ENCODE measurements at places on chromosomes 3 and 15.

DNA sequence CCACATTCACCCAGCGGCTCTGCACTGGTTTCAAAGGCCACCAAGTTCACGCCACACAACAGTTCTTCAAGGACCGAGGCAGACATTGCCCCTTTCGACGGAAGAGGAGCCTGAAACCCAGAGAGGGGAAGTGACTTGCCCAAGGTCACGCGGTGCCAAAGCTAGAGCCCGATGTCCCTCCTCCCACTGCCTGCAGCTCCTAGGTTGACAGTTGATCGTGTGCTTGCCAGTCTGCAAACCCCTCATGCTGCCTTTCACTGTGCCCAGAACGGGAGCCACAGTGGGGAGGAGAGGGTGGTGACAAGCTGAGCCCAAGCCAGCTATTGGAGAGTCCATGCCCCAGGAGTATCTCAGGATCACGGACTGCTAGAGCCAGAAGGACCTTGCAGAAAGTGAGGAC, 230.9 kb downstream of the XXYLT1 start:
- no peak for DNase-seq

GRCh38 chr3:98901119-98901391, 440 bp downstream of the DCBLD2 start:
- peak; percentile 27 for DNase-seq

GRCh38 chr3:49662021-49662420, 12.1 kb upstream of the APEH start:
- no peak for DNase-seq

DNA sequence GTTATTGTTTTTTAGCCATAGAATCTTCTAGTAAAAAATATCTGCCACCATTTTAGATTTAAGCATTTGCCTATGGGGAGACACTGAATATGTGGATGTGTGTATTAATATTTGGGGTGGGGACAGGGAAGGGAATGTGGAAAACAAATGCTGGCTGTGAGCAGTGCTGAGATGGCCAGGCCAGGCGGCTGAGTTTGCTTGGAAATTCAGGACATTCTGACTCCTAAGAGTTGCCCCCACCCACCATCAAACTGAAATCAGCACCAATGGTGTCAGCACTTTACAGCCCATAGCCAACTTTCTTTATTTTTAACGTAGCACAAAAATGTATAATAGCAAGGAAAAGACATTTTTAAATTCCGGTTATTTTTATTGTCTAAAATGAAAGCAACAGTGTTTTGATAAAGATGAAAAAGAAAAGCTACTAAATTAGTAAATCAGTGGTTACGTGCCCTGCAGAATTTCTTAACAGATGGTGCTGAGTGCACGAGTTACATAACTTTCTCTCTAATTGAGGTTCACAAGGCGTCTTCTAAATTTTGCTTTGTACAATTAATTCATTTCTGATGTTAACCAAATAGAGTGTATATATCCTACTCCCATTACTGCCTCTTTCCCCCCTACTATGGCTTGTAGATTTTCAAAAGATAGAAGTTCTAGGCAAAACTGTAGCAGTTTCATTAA, 34.0 kb downstream of the B3GALNT1 start:
- DNase-seq = no peak

- DNase-seq = no peak
These were observed 18.1 kb downstream of the MB21D2 start for GRCh38 chr3:192899540-192899982.

- DNase-seq = no peak
These were observed 21.4 kb upstream of the MCF2L2 start for GRCh38 chr3:183449791-183450190.

GRCh38 chr3:197189623-197190022, 108.8 kb downstream of the DLG1 start:
- DNase-seq = no peak

DNA sequence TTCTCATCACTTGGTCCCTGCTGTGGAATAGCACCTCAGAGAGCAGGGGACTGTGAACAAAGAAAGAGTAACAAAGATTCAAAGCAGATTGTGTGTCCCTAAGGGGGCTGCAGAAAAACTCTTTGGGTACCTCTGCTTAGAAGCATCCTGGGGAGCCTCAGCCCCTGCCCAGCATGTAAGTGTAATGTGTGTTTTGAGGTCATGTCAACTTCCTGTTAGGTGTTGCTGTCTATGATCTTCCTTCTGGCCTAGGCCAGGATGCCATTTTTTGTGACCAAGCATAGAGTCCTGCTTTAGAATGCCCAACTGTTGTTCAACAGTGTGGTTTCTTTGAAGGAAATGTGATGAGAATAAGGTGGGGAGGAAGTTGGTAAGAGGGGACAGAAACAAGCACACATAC, 77.1 kb upstream of the BCL6 start:
- no peak for DNase-seq

GRCh38 chr3:59632760-59633573, 583.1 kb upstream of the CFAP20DC start:
- no peak for DNase-seq

DNA sequence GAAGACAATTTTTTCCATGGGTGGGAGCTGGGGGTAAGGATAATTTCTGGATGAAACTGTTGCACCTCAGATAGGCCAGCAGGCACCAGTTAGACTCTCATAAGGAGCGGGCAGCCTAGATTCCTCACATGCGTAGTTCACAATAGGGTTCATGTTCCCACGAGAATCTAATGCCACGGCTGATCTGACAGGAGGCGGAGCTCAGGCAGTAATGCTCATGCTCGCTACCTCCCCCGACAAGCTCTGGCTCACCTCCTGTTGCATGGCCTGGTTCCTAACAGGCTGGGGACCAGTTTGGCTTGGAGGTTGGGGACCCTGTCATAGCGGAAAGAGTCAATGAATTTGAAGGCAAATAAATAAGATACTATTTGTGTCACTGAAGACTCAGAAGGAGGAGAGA, 105.5 kb downstream of the PLD1 start:
- no peak for DNase-seq

- no peak for DNase-seq
These were observed 24.3 kb upstream of the CP start for GRCh38 chr3:149245738-149246451.

DNA sequence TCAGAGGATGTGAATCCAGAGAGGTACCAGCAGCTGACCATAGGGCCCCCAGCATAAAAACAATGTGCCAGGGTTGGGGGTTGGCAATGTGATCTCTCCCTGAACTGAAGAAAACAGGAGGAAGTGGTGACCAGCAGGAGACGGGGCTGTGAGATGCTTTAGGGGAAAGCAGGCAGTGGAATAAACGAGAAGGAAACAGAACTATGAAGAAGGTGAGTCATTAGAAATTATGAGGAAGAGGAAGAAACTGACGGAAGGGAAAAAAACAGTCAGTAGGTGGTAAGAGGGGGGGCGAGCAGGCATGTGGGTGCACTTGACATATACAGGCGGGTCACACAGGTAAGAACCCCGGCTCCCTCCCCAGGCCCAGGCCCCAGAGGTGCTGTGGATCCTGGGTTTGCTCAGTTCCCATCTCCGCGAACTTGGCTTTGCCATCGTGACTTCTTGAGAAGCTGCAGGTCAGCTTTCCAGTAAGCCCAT, 42.2 kb upstream of the B3GNT5 start:
- DNase-seq = no peak

DNA sequence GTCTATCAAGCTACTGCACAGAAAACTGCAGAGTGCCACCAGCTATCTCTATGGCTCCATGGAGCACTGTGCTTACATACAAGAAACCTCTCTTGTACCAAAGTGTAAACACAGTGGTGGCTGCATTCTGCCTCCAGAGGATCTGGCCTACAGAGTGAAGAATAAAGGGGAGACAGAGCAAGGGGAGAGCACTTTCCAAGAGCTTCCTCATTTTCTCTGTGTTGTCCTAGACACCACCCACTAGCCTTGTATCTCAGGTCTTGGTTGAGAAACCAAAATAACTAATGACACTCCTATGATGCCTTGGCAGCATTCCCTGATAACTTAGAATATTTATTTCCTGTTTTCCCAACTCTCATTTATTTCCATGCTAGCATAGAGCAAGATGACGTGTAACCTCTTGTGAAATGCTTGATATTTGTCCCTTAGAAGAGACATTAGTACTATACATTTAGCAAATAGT, 56.9 kb upstream of the PHLDB2 start:
- DNase-seq = no peak

GRCh38 chr3:29373131-29373680, 92.3 kb downstream of the RBMS3 start:
- DNase-seq = no peak

GRCh38 chr3:109050591-109051167, 67.3 kb downstream of the MORC1 start:
- no peak for DNase-seq

DNA sequence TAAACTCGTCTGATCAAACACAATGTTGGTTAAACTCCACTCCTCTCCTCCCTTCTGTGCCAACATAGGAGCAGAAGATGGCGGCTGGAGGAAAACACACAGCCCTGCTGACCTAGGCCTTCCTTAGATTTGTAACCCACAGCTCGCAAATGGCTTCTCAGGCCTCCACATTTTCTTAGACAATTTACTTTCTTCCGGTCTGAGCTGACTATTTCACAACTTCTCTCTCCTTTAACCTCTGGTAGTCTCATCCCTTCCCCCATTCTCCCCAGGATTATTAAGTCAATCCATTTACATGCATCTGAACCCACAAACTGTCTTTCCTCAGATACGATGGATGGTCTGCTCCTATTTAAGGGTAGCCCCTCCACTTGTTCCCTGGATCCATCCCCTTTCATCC, 25.7 kb upstream of the ULK4 start:
- no peak for DNase-seq

- no peak for DNase-seq
These were observed 47.2 kb downstream of the TTC23 start for GRCh38 chr15:99202176-99202552.

DNA sequence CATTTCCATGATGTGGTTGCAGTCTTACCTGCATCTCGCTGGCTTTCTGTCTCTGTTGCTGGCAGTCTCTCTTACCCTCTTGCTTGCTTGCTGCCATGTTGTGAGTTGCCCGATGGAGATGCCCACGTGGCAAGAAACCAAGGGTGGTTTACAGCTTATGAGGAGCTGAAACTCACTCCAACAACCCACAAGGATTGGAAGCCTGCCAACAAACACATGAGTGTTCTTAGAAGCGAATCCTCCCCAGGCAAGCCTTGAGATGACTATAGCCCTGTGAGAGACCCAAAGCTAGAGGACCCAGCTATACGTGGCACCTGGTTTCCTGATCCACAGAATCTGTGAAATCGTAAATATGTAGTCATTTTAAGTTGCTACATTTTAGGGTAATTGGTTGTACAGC, 490.9 kb upstream of the ADAMTS9 start:
- no peak for DNase-seq

- no peak for DNase-seq
These were observed 228.0 kb downstream of the XXYLT1 start for GRCh38 chr3:195042743-195043606.

GRCh38 chr15:42156243-42156922, at the start of gene PLA2G4F:
Gene PLA2G4F, minus strand, starts transcription at chr15:42156636. Its CDS starts 87 bp downstream, at chr15:42156549.
- DNase-seq = no peak

- no peak for DNase-seq
These were observed 83.3 kb downstream of the TMCO5A start for GRCh38 chr15:38017721-38018120.

DNA sequence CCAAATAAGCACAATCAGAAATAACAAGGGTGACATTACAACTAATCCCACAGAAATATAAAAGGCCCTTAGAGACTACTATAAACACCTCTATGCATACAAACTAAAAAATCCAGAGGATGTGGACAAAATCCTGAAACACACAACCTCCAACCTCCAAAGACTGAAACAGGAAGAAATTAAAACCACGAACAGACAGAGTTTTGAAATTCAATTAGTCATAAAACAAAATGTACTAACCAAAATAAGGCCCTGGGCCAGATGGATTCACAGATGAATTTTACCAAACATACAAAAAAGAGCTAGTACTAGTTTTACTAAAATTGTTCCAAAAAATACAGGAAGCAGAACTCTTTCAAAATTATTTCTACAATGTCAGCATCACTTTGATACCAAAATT, 1043.6 kb downstream of the DIPK2A start:
- DNase-seq = no peak

DNA sequence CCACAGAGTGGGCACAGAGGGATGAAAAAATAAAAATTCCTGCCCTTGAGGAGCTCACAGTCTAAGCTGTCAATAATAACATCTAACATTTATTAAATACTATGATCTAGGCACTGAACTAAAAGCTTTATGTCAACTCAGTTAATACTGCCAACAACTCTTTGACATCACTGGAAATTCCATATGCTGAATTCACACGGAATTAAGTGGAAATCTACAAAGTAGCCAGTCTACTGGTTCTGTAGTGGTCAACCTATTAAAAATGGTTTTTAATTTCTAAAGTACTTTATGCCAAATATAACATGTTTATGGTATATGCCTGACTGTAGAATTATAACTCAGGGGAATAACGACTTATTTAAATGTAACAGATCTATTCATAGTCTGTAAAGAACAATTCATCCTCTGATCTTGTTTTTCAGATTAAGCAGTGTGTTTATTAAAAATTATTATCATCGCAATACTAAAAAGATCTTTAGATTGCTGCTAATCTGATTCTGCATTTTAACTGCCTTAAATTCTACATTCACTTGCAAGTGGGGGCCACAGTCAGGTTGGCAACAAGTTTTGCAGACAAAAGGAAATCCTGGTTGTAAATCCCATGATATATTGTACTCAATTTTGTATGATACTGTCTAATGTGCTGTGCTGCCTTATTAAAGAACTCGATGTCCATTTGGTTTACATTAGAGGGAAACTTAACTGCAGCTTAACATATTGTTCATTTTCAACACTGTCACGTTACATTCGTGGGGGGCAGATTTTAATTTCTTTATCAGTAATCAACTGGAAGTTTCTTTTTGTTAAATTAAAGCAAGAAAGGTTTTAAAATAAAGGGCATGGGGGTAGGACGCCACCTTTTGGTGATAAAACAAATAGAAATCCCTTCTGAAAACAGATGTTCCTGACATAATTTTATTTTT, 2.6 kb upstream of the FOXP1 start:
- no peak for DNase-seq

DNA sequence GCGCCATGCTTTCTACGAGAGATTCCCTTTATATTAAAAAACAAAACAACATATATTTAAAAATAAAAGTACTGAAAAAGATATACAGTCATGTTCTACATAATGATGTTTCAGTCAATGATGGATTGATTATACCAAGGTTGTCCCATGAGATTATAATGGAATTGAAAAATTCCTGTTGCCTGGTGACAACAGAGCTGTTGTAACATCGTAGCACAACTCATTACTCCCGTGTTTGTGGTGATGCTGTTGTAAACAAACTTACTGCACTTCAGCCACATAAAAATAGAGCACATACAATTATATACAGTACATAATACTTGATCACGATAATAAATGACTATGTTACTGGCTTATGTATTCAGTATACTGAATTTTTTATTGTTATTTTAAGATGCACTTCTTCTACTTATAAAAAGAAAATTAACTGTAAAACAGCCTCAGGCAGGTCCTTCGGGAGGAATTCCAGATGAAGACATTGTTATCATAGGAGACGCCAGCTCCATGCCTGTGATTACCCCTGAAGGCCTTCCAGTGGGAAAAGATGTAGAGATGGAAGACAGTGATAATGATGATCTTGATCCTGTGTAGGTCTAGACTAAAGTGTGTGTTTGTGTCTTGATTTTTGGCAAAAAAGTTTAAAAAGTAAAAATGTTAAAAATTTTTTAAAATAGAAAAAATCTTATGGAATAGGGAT, 11.7 kb downstream of the CCR1 start:
- DNase-seq = no peak

- DNase-seq = no peak
These were observed 68.2 kb downstream of the CD200R1L start for GRCh38 chr3:112778353-112778948.

- no peak for DNase-seq
These were observed 136.7 kb downstream of the SMAD6 start for GRCh38 chr15:66838671-66839239.

Data from posterior cingulate gyrus (tissue), 11 donors.